ENCODE measurements at places on chromosomes 7 and 10. TPM values are rescaled to one million over a fixed set of nuclear protein-coding genes. Genes with fewer than 3 reads are reported as not detected.

DNA sequence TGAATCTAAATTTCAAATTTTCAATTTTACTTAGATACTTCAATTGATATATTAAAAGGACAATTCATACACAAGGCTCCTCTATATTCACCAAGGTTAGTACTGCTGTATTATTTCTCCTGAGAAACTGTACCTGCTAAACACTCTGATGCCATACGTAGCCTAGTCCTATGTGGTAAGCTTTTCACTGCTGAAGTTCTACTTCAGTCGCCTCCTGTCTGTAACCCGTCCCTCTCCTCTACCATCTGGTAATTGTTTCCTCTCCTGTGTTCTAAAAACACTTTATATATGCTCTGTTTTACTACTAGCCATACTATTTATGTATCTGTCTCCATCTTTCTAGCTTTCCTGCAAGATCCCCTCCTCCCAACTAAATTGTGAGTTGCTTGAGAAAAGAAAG is 20.2 kb downstream of the PDZD8 start:
- H3K4me1 ChIP-seq = peaks cover 20% of the 10 kb centered on the region
- no peak overlapping the region for H3K27ac ChIP-seq
- no peak for DNase-seq
- H3K36me3 ChIP-seq = no peaks in the 10 kb centered on the region
- H3K4me3 ChIP-seq = no peak overlapping the region

DNA sequence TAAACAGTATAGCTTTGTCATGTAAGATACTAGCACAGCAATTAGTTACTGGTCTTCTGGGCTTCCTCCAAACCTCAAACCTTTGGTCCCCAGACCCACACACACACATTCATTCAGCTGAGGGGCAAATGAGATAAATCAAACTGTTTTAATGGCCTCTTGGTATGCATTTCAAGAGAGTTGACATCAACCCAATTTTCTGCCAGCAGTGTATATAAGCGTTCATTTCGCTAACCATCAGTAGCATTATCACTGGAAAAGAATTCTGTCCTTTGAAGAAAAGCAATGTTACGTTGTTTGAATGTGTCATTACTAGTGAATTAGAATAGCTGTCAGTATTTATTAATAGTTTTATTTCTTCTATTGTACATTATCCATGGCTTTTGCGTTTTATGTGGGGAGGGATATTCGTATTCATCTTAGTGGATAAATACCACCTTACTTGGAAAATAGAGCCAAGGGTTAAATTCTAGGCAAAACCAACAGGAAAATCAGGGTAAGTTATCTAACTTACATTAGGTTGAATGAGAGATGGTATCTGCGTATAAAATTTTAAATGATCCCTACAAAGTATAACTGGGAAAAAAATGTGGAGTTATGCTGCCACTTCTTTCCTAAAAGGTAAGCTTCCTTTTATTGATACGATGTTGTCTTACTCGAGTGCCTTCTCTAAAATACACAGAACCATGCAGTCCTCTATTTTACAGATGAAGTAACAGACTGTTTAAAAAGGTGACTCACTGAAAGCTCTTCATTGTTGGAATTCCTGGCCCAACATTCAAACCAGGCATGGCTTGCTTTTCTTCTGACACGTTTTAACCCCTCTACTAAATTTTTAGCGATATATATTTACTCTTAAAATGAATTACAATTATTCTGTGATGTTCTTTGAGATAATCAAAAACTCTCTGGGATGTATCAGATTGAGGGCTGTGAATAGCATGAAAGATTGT is 2.0 kb upstream of the ZMYND11 start:
- no peaks in the 10 kb centered on the region for H3K4me1 ChIP-seq
- no peak overlapping the region for H3K4me3 ChIP-seq
- DNase-seq = no peak
- H3K27ac ChIP-seq = no peak overlapping the region
- H3K27me3 ChIP-seq = no peaks in the 10 kb centered on the region

GRCh38 chr10:48506147-48506917 is 98.5 kb downstream of the ARHGAP22 start:
- no peaks in the 10 kb centered on the region for H3K36me3 ChIP-seq
- no peak for DNase-seq

- H3K27me3 ChIP-seq = no peaks in the 10 kb centered on the region
- H3K4me3 ChIP-seq = no peak overlapping the region
- H3K4me1 ChIP-seq = peaks cover 4% of the 10 kb centered on the region
- peaks cover 3% of the 10 kb centered on the region for H3K36me3 ChIP-seq
Observed at GRCh38 chr7:47383072-47383471, 198.8 kb downstream of the TNS3 start.

DNA sequence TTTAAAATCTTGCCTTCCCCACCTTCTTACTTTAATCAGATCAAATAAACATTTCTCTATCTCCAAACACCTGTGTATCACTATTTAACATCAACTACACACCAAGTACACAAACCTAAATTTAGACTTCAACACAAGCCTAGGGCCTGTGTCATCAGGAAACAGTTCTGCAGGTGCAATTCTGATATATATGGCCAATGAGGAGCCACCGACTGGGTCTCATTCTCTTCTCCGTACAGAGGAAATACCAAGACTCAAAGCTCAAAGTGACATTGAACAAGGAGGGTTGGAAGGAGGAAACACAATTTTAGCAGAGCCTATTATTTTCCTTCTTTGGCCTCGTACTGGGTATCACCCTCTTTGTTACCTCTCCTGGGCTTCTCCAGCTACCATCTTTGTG is 152.6 kb upstream of the PRR15 start:
- no peaks in the 10 kb centered on the region for H3K27me3 ChIP-seq
- no peak overlapping the region for H3K4me3 ChIP-seq
- no peak for DNase-seq
- no peaks in the 10 kb centered on the region for H3K36me3 ChIP-seq
- no peak overlapping the region for H3K27ac ChIP-seq

Gene OR2A2
- not detected for total RNA-seq

Gene VWA2
- total RNA-seq = 0.14 TPM
